ENCODE measurements at places on chromosomes 2 and 18.

DNA sequence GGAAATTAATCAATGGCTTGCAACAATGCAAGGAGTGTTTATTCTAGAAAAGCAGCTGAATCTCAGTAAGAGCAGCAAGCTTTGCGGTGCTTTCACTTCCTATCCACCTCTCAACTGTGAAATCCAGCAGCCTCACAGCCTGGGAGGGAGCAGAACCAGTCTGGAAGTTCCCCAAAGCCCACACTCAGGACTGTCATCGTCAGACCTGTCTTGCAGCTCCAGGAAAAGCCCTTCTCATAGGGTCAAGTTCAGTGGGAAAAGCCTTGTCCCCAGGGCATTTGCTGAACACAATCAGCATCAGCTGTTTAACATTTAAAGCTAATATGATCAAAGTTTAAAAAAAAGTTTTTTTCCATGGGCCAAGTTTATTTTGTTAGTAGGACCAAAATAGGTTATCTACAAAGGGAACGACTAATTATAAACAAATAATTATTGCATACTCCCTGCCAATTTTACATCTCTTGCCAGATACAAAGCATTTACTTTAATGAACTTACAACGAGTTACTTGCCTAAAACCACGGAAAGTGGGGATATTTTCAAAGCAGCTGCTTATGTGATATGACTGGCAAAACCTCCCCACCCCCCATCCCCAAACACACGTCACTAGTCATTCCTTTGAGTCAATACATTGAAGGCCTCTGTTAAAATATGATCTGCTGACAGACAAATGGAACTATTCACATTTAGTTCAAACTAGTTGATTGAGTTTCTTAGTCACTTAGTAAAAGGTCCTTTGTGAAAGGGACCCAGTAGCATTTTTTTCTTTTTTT is 36.8 kb downstream of the PARD6G start:
- no peak for DNase-seq

DNA sequence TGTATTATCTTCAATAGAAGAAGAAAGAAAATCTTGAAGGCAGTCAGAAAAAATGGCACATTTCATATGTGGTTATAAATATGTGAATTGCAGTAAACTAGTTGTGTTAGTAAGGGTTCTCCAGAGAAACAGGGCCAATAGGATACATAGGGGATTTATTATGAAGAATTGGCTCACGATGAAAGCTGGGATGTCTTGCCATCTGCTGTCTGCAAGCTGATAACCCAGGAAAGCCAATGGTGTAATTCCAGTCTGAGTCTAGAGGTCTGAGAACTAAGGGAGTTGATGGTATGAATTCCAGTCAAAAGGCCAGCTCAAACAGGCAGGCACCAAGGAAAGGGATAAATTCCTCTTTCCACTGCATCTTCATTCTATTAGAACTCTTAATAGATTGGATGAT is 362.4 kb downstream of the KCNJ3 start:
- no peak for DNase-seq

- no peak for DNase-seq
These were observed 7.1 kb downstream of the SH2D6 start for GRCh38 chr2:85425588-85425987.

DNA sequence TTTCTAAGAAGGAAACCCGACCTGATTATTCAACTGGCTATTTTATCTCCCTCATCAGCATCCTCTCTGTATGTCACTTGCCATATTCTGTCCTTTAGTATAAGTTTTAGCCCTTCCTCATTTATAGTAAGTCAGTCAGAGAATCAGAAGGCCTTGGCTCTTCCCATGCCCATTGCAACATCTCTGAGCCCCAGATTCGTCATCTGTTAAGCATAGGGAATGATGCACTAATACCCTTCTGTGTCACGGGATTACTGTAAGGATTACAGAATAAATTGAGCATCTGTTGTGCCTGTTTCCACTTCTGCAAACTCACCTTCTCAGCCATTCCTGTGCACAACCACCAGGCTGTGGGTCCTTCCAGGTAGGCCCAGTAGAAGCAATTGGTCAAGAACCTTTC is 258.1 kb upstream of the RAB12 start:
- DNase-seq: no peak

- no peak for DNase-seq
These were observed 120.0 kb upstream of the SCN7A start for GRCh38 chr2:166614029-166614428.

Measured in right renal cortex interstitium (tissue), 3 donors.